DMS53 (cell line): ENCODE measurements at places on chromosomes 16 and 17.

DNA sequence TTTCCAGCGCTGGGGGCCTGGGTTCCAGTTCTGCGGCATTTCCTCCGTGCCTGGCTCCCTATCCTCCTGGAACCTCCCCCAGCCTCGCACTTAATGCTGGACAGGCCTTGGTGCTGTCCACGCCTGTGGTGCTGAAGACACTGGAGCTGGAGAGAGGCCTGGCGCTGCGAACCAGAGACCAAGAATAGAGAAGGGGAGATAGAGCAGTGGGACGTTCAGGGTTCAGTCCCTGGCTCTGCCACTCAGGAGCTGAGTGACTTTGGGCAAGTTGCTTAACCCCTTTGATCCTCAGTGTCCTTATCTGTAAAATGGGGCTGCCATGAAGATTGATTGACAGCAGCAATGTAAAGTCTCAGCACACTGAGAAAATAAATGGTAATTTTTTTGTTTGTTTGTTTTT lies 11.9 kb downstream of the SBK1 start:
- no peak for DNase-seq

GRCh38 chr16:75250089-75250808 lies 1.2 kb downstream of the BCAR1 start:
- DNase-seq: peak; percentile 40

- peak; percentile 44 for DNase-seq
These were observed 206.1 kb downstream of the HAPSTR1 start for GRCh38 chr16:9297437-9298113.

GRCh38 chr17:44865231-44865660 lies 17.6 kb downstream of the HIGD1B start:
- peak; percentile 90 for DNase-seq

- no peak for DNase-seq
These were observed 20.3 kb downstream of the KIFC3 start for GRCh38 chr16:57781741-57782606.

DNA sequence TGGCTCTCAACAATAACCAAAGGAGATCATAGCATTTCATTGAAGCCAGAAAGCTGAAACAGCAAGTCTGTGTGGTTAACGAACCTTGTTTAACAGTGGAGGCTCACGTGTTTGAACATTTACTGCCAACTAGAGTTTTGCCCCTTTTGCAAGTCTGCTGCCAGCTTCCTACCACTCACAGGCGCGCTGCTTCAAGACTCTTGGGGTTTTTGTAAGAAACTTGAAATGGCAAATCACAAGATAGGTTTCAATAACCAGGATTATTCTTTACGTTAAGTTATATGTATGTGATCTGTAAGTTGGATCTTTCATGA lies 1.2 kb downstream of the SNTB2 start:
- no peak for DNase-seq

GRCh38 chr16:49049191-49049590 lies 232.4 kb downstream of the CBLN1 start:
- no peak for DNase-seq

GRCh38 chr17:35361027-35361426 lies 12.4 kb downstream of the SLFN11 start:
- DNase-seq: no peak

DNA sequence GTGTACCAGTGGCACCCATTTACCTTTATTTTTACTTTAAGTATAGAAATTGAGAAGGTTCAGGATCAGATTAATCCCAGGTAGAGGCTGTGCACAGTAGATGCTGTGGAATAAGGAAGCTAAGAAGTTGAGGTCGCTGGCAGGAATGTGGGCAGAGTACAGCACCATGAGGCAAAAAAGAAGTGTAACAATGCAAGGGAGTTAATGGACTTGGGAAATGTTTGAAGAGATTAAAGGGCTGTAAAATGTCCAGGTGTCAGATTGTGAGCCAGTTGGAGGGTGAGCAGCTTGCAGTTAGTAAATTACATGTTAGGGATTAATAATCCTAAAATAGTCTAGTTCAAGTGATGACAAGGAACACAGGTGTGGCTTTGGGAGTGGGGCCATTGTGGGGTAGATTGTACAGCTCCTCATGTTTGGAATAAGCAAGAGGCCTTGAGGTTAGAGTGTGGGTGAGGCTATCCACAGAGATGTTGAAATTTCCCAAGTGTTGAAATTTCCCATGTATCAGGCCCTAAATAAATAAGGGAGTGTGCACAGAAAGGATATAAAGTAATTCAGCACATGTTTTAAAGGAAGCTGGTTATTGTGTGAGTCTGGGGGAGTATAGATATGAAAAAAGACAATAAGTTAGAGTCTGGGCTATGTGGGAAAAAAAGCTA lies 21.5 kb downstream of the TAT start:
- DNase-seq: no peak

GRCh38 chr17:73841431-73842060 lies 197.3 kb upstream of the SDK2 start:
- DNase-seq: peak; percentile 81

GRCh38 chr17:64472564-64472963 lies 23.6 kb downstream of the MILR1 start:
- DNase-seq: no peak
